ENCODE measurements at places on chromosomes 5 and 9. TPM values are rescaled to one million over a fixed set of nuclear protein-coding genes. Genes with fewer than 3 reads are reported as not detected.

GRCh38 chr5:154309805-154310204 lies 119.3 kb downstream of the GALNT10 start:
- DNase-seq = no peak

The TNFSF15 gene
- 1.1 TPM for total RNA-seq

- DNase-seq = no peak
Measured at GRCh38 chr9:37324261-37324683, 98.2 kb upstream of the GRHPR start.

The STPG3 gene
- not detected for total RNA-seq

DNA sequence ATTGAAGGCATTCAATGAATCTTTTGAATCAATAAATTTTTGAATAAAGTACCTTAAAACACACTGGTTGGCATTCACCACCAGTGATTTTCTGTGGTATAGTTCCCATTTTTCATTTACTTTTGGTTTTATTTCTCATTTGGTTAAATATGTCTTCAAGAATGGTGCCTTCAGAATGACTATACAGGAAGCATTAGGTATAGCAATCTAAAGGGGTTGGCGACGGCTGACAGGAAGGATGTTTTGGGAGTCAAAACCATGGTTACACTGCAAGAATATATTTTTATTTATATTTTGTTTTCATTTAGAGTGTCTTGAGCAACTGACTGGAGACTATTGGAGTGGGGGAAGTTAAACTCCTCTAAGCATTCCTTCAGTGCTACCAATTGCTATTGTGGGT lies 235.7 kb downstream of the HTR1A start:
- DNase-seq = no peak

The FAM221B gene
- not detected for total RNA-seq

The PHF24 gene
- 1.3 TPM for total RNA-seq

GRCh38 chr5:134124289-134125038 lies 10.0 kb downstream of the TCF7 start:
- DNase-seq = no peak

The SPATA31C1 gene
- total RNA-seq = not detected

DNA sequence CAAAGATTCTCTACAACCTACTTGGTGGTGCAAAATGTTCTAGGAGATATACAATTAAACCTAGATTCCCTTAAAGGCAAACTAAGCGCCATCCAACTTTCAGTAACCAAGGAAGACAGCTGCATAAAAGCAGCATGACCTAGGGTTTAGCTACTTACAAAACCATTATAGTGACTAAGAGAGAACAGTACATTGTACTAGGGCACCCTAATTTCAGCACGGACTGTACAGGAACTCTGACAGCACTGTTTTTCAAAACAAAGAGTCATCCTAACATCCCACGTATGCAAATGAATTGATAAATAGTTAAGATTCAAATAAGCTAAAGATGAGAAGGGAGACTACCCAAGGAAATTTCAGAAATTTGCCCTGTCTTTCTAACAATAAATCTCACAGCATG lies 30.0 kb downstream of the STRBP start:
- DNase-seq = no peak

DNA sequence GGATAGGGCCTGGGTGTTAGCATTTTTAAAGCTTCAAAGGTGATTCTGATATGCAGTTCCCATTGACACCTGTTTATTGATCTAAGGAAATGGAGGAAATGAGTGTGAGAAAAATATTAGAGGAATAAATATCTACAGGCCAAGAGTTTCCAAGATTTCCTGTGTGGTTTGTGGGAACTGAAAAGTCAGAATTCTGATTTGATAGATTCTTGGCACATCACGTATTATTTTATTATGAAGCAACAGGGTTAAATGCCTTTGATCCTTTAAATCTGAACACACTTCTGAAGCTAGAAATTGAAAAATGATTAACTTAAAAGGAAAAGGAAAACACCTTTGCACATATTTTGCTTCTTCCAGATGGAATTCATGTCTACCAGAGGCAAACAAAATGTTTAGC lies 113.7 kb downstream of the CD180 start:
- no peak for DNase-seq

The WDR38 gene
- total RNA-seq = 1.5 TPM

The INSL4 gene
- not detected for total RNA-seq

DNA sequence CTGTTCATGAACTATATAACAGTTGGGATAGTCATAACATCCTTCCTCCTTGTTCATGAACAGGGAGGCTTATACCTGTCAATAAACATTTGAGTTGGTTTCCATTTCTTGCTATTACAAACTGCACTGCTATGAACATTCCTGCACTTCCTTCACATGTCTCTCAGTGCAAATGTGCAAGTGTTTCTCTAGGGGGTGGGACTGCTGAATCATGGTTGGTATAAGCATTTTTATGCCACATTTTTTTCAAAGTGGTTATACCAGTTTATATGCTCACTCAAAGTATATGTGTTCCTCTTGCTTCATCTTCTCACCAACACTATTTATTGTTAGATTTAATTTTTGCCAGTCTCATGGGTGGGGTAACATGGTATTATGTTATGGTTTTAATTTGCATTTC lies 25.8 kb upstream of the TPD52L3 start:
- DNase-seq = no peak

- DNase-seq = peak; percentile 31
Measured at GRCh38 chr9:128078504-128079434, 10.7 kb downstream of the SLC25A25 start.

Measured in thyroid gland (tissue), 4 donors.